Naive thymus-derived CD8-positive, alpha-beta T cell (primary cell): ENCODE measurements at places on chromosomes 2 and 18. TPM values are rescaled to one million over a fixed set of nuclear protein-coding genes. Genes with fewer than 3 reads are reported as not detected.

Gene FN1
- 0.42 TPM for polyA plus RNA-seq

- no peak for DNase-seq
These were observed 121.6 kb downstream of the ZRANB3 start for GRCh38 chr2:135409436-135409835.

- DNase-seq: no peak
These were observed 300.2 kb downstream of the CDCA7 start for GRCh38 chr2:173654896-173655265.

GRCh38 chr18:77973745-77974144, 724.1 kb downstream of the GALR1 start:
- DNase-seq: no peak

DNA sequence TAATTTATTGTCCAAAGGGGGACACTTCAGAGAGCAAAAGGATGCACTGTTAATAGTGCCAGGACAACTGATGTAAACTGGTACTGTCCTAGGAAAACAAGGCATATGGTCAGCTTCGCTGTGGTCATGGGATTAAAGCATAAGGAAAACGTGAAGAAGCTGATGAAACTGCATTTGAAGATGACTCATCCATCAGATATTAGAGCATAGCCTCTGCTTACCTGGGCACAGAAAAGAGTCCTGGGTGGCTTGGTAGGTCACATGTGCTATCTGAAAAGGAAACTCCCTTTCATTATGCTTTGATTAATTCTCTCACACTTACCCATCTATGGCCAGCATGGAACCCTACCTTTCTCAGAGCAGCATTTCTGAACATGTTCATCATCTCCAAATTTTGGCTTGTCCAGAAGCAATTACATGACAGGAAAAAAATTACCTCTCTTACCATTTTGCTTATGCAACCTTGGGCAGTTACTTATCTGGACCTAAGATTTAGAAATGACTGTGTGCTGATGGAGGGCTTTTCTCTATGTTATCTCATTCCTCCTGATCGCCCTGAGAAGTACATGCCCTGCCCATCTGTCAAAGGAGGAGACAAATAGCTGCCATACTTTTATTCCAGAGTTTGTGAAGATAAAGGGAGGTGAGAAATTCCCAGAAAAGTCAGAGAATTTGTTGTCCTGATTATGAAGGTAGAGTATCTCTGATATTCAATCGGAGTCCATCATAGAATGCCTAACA, 275.3 kb upstream of the SLC14A2 start:
- DNase-seq: no peak

Gene SRD5A2
- polyA plus RNA-seq: not detected

- DNase-seq: no peak
These were observed 679 bp downstream of the CLK1 start for GRCh38 chr2:200863782-200864175.

Gene SLC4A3
- not detected for polyA plus RNA-seq

DNA sequence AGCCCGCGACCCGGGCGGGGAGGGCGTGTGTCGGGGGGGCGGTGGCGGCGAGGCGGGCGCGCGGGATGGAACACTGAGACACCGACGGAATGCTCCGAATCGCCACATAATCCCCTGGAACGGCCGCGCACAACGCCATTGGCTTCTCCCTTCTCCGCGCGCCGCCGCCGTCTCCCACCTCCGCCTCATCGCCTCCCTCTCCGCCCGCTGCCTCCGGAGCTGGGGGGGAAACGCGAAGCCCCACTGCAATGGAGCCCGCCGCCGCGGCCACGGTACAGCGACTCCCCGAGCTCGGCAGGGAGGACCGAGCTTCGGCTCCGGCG, at the start of gene PHLPP1:
Gene PHLPP1, plus strand, starts transcription at position 106 of the 323 bp plus-strand sequence. Its CDS starts 143 bp downstream, at position 249.
- no peak for DNase-seq

Gene TGOLN2
- polyA plus RNA-seq: 55.6 TPM

Gene DCDC2C
- polyA plus RNA-seq: not detected

Gene RIT2
- polyA plus RNA-seq: not detected

DNA sequence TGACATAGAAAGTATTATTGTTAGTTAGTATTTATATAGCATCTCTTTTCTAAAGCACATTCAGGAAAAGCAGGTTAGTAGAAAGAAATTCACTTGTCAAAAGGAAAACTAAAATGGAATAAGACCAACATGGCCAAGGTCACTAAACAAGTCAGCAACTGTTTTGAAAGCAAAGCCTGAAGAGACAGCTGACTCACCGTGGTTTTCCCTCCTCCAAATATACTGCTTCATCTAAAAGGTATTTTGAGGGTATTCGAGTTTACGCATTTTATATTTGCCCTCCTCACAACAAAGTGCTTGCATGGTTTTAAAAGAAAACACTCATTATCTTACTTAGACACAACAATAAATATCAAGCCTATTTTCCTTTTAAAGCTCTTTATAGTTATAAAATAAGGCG, 24.0 kb downstream of the ZNF385B start:
- no peak for DNase-seq

DNA sequence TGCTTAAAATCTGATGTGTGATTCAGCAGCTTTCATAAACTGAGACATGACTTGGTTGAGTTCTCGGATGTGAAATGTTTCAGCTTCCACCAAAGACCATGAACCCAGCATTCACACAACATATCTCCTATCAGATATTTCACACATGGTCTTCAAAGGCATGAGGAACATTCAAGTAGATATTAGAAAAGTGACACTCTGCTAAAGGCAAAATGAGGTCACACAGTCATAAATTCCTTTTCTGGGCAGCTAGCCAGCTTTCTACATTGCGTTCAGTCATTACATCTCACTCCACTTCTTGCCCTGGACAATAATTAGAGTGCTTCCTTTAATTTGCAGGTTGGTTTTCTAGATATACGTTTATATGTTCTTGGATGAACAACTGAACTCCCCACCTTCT, 96.7 kb downstream of the GAREM1 start:
- no peak for DNase-seq

- DNase-seq: no peak
These were observed 277.0 kb upstream of the HNRNPA3 start for GRCh38 chr2:176935543-176936102.

DNA sequence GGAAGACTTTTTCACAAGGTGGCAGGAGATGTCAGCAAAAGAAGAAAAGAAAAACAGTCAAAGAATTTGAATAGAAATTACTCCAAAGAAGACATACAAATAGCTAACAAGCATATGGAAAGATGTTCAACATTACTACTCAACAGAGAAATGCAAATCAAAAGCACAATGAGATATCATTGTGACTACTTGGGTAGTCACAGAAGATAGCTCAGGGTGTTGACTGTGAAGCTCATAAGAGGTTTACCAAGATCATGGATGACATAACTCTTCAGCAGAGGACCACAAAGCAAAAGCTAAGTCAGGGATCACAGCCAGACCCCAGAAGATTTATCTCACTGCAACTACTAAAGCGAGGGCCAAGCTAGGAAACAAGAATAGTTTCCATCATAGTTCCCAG, 53.0 kb upstream of the TANK start:
- DNase-seq: no peak

- DNase-seq: no peak
These were observed 133.4 kb downstream of the NRP2 start for GRCh38 chr2:205815673-205816072.

Gene RFTN2
- 0.13 TPM for polyA plus RNA-seq

GRCh38 chr18:48785091-48785614, 165.6 kb downstream of the SMAD7 start:
- no peak for DNase-seq

GRCh38 chr18:58988600-58988999, 123.9 kb downstream of the ZNF532 start:
- DNase-seq: no peak

- no peak for DNase-seq
These were observed 201.9 kb upstream of the SLC8A1 start for GRCh38 chr2:40653829-40654228.

DNA sequence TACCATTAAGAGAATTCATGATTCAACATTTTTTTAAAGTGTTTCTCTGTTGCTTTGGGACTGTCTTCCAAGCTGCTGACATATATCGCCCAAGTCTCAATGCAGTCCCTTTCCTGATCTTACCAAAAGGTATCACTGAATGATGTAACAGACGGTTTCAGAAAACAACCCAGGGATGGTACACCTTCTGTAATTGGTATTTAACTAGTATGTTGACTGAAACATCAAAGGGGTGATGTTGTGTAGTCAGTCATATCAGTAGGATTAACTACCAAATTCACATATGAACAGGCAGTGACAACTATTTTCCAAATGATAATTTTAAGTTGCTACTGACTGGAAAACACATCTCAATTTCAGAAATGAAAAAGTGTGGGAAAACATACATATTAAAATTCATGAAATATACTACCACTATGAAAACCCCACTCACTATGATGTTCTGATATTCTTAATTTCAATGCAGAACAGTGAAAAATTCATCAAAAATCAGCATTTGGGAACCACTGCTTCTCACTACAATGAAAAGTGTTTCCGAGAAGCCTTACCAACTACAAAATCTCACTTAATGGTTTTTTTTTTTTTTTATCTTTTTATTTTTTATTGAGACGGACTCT, 59.8 kb downstream of the MEMO1 start:
- no peak for DNase-seq

DNA sequence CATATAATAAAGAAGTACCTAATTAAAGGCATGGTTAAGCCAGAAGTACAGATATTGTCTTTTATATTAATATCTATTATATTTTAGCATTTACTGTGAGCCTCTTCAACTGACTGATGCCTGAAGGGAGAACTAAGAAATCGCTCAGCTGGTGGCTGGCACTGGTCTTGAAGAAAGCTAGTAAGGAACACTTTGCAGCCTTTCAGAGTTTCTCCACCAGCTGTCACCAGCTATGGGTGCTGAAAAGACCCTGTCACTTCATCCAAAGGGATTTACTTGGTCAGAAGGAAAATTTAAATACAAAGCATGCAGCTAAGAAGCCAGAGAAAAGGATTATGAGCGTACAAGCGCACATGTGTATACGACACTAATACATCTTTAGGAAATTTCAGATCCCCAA, 525.9 kb downstream of the TMEM182 start:
- no peak for DNase-seq

Gene DSC3
- polyA plus RNA-seq: not detected
